ENCODE measurements at places on chromosomes 7 and 10.

- H3K4me1 ChIP-seq = no peaks in the 10 kb centered on the region
- H3K27ac ChIP-seq = no peak overlapping the region
- peaks cover 18% of the 10 kb centered on the region for H3K27me3 ChIP-seq
- no peak for DNase-seq
These were observed 123.8 kb upstream of the SLC26A5 start for GRCh38 chr7:103569621-103570305.

GRCh38 chr7:103859709-103860108 lies 129.7 kb downstream of the RELN start:
- H3K4me1 ChIP-seq = no peaks in the 10 kb centered on the region
- H3K36me3 ChIP-seq = no peaks in the 10 kb centered on the region
- no peaks in the 10 kb centered on the region for H3K27me3 ChIP-seq
- DNase-seq = no peak

- H3K27me3 ChIP-seq = no peaks in the 10 kb centered on the region
- no peak for DNase-seq
- no peaks in the 10 kb centered on the region for H3K4me1 ChIP-seq
These were observed 185.5 kb downstream of the SGMS1 start for GRCh38 chr10:50438049-50438936.

GRCh38 chr7:157574120-157574825 lies 237.5 kb downstream of the DNAJB6 start:
- DNase-seq = no peak
- H3K36me3 ChIP-seq = no peaks in the 10 kb centered on the region
- H3K4me1 ChIP-seq = peaks cover 11% of the 10 kb centered on the region
- H3K27me3 ChIP-seq = no peaks in the 10 kb centered on the region
- H3K27ac ChIP-seq = no peak overlapping the region

GRCh38 chr10:4138146-4138721 lies 353.2 kb upstream of the KLF6 start:
- H3K4me3 ChIP-seq = no peak overlapping the region
- no peak overlapping the region for H3K27ac ChIP-seq
- H3K27me3 ChIP-seq = no peaks in the 10 kb centered on the region
- H3K4me1 ChIP-seq = peaks cover 8% of the 10 kb centered on the region

DNA sequence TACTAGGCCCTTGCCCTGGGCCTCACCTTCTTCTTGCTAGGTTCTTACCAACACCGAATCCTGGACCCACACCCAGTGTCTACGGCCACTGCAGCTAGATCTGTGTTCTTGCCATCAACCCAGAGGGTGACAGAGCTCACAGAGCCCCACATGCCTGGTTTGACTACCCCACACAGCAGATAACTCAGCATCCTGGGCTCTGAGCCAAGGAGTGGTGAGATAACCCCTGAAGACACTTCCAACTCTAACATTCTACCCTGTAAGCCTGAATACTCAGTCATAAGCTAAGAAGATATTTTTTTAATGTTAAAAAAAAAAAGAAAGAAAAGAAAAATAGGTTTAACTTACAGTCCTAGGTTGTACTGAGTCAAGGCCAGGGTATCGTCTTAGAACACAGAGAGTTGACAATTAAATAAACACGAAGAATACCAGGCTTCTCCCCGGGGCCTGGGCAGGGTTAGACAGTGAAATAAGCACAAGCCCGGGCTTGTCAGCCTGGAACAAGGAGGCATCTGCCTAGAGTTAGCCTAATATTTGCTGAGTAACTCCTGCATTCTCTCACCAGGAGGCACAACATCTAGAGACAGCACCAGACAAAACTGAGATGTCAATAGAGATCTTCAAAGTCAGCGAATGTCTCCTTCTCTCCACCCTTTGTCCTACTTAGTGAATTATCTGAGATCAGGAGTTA lies 556.5 kb upstream of the LRRN3 start:
- peak overlapping the region; percentile 97 for H3K27ac ChIP-seq
- no peaks in the 10 kb centered on the region for H3K36me3 ChIP-seq
- H3K4me1 ChIP-seq = peaks cover 18% of the 10 kb centered on the region
- H3K4me3 ChIP-seq = peak overlapping the region; percentile 71
- no peaks in the 10 kb centered on the region for H3K27me3 ChIP-seq
- DNase-seq = no peak

GRCh38 chr10:3270577-3271316 lies 98.2 kb upstream of the PITRM1 start:
- no peak overlapping the region for H3K4me3 ChIP-seq
- no peaks in the 10 kb centered on the region for H3K36me3 ChIP-seq
- DNase-seq = no peak
- no peak overlapping the region for H3K27ac ChIP-seq

GRCh38 chr10:4822208-4822607 lies 3.8 kb upstream of the AKR1E2 start:
- H3K36me3 ChIP-seq = no peaks in the 10 kb centered on the region
- H3K27me3 ChIP-seq = peaks cover 14% of the 10 kb centered on the region
- no peaks in the 10 kb centered on the region for H3K4me1 ChIP-seq
- H3K4me3 ChIP-seq = no peak overlapping the region

DNA sequence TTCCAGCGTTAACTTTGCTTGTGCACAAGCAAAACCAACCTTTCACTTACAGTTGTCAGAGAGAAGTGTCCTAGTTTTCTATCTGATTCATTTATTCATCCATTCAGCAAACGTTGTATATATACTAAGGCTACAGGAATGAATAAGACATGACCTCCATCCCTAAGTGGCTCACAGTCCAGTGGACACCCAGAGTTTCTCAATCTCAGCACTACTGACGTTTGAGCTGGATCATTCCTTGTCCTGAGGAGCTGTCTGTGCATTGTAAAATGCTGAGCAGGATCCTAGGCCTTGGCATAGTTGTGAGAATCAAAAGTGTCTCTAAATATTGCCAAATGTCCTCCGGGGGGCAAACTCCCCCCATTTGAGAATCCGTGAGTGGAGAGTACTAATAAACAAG lies 166.7 kb upstream of the PRKCQ start:
- peaks cover 14% of the 10 kb centered on the region for H3K27me3 ChIP-seq
- H3K27ac ChIP-seq = no peak overlapping the region
- no peak for DNase-seq
- no peaks in the 10 kb centered on the region for H3K36me3 ChIP-seq

- no peak overlapping the region for H3K27ac ChIP-seq
- no peak for DNase-seq
- H3K4me3 ChIP-seq = no peak overlapping the region
- no peaks in the 10 kb centered on the region for H3K4me1 ChIP-seq
These were observed 11.2 kb upstream of the SLC35B4 start for GRCh38 chr7:134327896-134328295.

DNA sequence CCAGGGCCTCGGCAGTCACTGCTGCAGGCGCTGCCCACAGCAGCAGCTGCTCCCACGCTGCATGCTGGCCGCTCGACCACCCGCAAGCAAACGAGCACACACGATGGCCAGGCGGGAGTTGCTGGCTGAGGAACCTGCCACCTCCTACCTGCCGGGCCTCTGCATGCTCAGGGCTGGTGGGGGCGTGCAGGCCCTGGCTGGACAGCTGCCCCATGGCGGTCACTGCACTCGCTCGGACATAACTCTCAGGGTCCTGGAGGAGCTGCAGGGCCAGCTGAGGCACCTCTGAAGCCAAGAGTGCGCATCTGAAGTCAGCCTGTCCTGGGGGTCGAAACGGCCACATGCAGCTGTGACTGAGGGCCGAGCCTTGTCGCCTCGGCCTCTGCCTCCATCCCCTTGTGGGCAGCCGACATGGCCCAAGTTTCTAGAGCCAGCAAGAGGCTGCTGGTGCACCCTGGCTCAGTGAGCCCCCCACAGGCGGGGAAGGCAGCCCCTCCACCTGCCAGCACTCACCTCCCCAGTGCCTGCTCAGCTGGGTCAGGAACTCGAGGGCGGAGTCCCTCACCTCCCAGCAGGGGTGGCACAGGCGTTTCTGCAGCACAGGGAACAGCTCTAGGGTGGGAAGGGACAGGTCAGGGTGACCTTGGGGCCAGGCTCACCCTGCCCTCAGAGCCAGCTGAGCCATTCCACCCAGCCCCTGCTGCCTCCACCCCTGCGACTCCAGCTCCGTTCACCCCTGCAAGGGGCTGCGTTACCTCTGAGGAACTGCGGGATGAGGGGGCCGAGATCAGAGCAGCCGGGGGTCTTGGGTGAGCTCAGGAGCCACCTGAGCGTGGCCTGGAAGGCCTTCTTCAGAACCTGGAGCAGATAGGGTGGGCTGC lies 16.1 kb downstream of the BRAT1 start:
- H3K36me3 ChIP-seq = no peaks in the 10 kb centered on the region
- no peak for DNase-seq
- H3K27me3 ChIP-seq = no peaks in the 10 kb centered on the region
- no peaks in the 10 kb centered on the region for H3K4me1 ChIP-seq

- H3K4me3 ChIP-seq = no peak overlapping the region
- no peak for DNase-seq
- H3K27me3 ChIP-seq = peaks cover 41% of the 10 kb centered on the region
- H3K27ac ChIP-seq = no peak overlapping the region
- no peaks in the 10 kb centered on the region for H3K36me3 ChIP-seq
- peaks cover 19% of the 10 kb centered on the region for H3K4me1 ChIP-seq
These were observed 84.9 kb upstream of the TCERG1L start for GRCh38 chr10:131396121-131397050.

- DNase-seq = no peak
- no peak overlapping the region for H3K4me3 ChIP-seq
- H3K4me1 ChIP-seq = peaks cover 31% of the 10 kb centered on the region
- no peak overlapping the region for H3K27ac ChIP-seq
- H3K36me3 ChIP-seq = no peaks in the 10 kb centered on the region
These were observed 53.0 kb downstream of the COL13A1 start for GRCh38 chr10:69854511-69855345.

- H3K36me3 ChIP-seq = peaks cover 19% of the 10 kb centered on the region
- no peaks in the 10 kb centered on the region for H3K27me3 ChIP-seq
- H3K4me1 ChIP-seq = no peaks in the 10 kb centered on the region
- DNase-seq = no peak
These were observed 18.1 kb upstream of the TFAM start for GRCh38 chr10:58367069-58367468.

GRCh38 chr10:13327534-13327933 lies 20.6 kb downstream of the SEPHS1 start:
- no peak overlapping the region for H3K4me3 ChIP-seq
- DNase-seq = no peak
- peaks cover 51% of the 10 kb centered on the region for H3K36me3 ChIP-seq
- no peaks in the 10 kb centered on the region for H3K4me1 ChIP-seq

GRCh38 chr10:12709000-12709401 lies 292.5 kb downstream of the CCDC3 start:
- peaks cover 38% of the 10 kb centered on the region for H3K4me1 ChIP-seq
- H3K36me3 ChIP-seq = no peaks in the 10 kb centered on the region
- no peak overlapping the region for H3K27ac ChIP-seq

GRCh38 chr7:4931943-4932342 lies 27.0 kb downstream of the MMD2 start:
- DNase-seq = no peak
- peaks cover 4% of the 10 kb centered on the region for H3K27me3 ChIP-seq
- no peak overlapping the region for H3K27ac ChIP-seq
- no peaks in the 10 kb centered on the region for H3K4me1 ChIP-seq

GRCh38 chr10:20870834-20871233 lies 26.3 kb downstream of the NEBL start:
- DNase-seq = no peak
- H3K4me1 ChIP-seq = peaks cover 3% of the 10 kb centered on the region
- no peak overlapping the region for H3K27ac ChIP-seq
- no peaks in the 10 kb centered on the region for H3K27me3 ChIP-seq

DNA sequence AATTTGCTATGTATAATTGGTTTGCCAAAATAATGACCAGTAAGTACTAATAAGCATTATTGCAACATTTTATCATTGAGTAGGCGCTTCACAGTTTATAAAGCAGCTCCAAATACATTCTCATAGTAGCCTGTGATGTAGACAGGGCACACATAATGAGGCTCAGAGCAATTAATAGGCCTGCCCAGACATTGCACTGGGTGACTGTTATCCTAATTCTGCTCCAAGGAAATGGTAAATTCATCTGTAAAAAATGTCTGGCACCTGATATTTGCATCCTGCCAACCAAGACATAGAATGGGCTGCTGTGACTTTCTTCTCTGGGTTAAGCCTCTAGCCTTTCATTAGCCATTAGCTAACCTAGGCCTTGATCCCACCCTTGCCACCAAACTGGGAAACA lies 97.6 kb downstream of the SEM1 start:
- H3K4me1 ChIP-seq = no peaks in the 10 kb centered on the region
- no peaks in the 10 kb centered on the region for H3K36me3 ChIP-seq
- no peak overlapping the region for H3K4me3 ChIP-seq
- H3K27ac ChIP-seq = no peak overlapping the region
- no peak for DNase-seq
- no peaks in the 10 kb centered on the region for H3K27me3 ChIP-seq

DNA sequence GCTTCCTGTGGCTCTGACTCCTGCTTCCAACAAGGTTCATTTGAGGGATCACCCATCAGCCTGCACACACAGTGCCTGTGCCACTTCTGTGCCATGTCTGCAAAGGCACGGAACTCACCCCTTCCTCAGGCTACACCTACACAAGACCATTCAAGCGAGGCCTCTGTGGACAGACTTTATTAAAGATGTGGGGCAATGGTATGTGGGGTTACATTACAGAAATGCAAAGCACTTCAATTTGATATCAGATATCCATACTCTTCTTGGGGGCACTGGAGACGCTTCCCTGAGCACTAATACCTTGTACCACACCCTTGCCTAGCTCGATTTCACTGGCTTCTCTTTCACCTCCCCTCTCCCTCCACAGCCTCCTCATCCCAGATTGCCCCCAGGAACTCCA lies 84.4 kb upstream of the FGL2 start:
- H3K4me3 ChIP-seq = no peak overlapping the region
- peaks cover 4% of the 10 kb centered on the region for H3K4me1 ChIP-seq
- H3K27me3 ChIP-seq = no peaks in the 10 kb centered on the region
- no peak overlapping the region for H3K27ac ChIP-seq

DNA sequence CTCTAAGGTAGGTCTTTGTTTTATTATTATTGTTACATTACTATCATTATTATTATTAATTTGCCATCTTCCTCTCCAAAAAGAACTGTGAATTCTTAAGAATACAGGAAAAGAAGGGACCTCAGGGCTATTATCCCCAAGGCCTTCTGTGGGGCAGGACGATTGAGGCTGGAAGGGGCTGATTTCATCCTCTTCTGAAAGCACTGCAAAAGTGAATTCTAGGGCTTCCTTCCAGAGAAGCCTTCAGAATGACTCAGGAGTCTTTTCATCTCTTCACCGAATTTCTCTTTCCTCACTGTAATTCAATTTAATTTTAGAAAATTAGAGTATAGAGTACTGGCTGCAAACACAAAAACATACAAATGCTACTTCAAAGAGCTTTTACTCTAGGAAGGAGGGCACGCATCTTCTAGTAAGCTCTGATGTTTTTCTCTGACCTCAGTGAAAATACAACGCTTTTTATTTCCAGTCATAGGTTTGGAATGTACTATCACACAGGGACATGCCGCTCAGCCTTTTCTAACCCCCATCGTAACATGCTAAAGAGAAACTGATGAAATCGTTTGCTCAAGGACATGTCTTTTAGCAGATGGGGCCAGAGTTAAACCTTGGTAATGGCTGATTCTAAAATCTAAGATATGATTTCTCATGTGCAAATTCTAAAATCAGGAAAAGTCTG lies 280.2 kb upstream of the PITRM1 start:
- no peak for DNase-seq
- no peaks in the 10 kb centered on the region for H3K36me3 ChIP-seq
- H3K4me1 ChIP-seq = peaks cover 33% of the 10 kb centered on the region
- H3K27ac ChIP-seq = peak overlapping the region; percentile 21
- H3K4me3 ChIP-seq = no peak overlapping the region

GRCh38 chr7:119664601-119665000 lies 608.4 kb upstream of the KCND2 start:
- DNase-seq = no peak
- H3K27me3 ChIP-seq = no peaks in the 10 kb centered on the region
- H3K4me3 ChIP-seq = no peak overlapping the region
- H3K36me3 ChIP-seq = no peaks in the 10 kb centered on the region
- no peaks in the 10 kb centered on the region for H3K4me1 ChIP-seq

GRCh38 chr7:145989469-145989868 lies 127.1 kb upstream of the CNTNAP2 start:
- H3K27me3 ChIP-seq = no peaks in the 10 kb centered on the region
- no peak overlapping the region for H3K27ac ChIP-seq
- H3K4me1 ChIP-seq = no peaks in the 10 kb centered on the region
- H3K4me3 ChIP-seq = no peak overlapping the region
- DNase-seq = no peak
